IMR-90 (cell line): ENCODE measurements at places on chromosomes 7 and 10. TPM values are rescaled to one million over a fixed set of nuclear protein-coding genes. Genes with fewer than 3 reads are reported as not detected.
A peak's percentile ranks its signal among the peaks of the same experiment; 100 is the strongest.

Gene FXYD4
- not detected in 2 replicates for total RNA-seq

DNA sequence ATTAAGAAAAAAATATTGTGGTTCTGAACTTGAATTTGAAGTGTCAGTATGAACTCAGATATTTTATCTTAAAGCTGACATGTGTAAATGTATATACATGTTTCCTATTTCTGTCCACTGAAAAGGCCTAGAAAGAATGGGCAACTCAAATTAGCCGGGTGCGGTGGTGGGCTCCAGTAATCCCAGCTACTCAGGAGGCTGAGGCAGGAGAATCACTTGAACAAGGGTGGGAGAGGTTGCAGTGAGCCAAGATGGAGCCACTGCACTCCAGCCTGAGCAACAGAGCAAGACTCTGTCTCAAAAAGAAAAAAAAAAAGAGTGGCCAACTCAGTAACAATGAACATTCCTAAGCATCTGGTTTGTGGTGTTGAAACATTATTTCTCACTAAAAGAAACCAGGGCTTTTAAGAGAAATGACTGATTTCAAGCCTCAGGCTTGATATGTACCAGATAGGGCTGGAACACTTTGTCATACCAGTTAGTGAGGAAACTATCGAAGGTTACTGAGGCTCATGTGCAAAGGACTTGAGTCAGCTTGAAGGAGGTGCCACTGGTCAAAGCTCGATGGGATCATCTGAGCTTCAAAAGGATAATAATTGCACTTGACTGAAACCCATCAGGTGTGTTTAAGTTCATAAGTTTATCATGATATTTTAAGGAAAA is 40.5 kb downstream of the AOAH start:
- no peak for DNase-seq

Gene ZNF239
- 10.8 and 12.7 TPM in 2 replicates for total RNA-seq

Gene TET1
- total RNA-seq: 4.3 and 5.6 TPM in 2 replicates

DNA sequence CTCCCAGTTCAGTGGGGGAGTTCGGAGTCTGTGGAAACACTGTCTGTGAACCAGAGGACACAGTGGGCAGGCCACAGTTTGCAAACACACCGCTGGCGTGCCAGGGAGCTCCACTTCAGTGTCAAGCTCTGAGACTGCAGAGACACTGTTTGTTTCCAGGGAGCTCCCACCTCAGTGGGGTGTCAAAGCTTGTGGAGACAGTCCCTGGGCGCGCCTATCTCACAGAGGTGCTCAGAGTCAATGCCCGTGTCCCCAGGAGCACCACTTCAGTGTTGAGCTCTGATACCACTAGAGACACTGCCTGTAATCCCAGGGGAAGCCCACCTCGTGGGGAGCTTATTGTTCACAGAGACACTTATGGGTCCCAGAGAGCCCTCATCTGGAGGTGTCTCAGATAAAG is 4.3 kb downstream of the MYO1G start:
- DNase-seq: no peak

Gene CCL24
- not detected in 2 replicates for total RNA-seq

DNA sequence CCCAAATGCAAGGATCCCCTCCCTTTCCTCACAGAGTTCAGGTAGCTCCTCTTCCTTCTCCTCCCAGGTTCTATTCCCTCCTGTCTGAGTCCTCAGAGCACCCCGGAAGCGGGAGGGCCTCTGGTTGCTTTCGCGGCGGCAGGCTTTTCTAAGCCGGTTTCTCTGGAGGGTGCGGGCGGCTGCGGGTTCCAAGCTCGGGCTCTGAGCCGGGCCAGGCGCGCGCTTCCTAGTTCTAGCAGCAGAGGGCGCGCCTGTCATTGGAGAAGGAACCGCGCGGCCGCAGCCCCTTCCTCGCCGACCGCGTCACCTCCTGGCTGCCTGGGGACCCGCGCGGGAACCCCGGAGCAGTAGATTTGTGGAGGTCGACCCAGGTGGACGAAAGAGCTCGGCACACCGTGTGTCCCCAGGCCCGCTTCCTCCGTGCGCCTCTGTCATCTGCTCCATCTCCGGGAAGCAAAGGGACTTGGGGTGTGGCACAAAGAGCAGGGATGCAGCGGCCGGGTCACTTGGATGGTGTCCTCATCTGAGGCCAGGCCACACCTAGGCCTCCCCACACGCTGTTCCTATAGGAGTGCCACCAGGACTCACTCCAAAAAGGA is 389.0 kb upstream of the PODXL start:
- peak; percentile 11 for DNase-seq

DNA sequence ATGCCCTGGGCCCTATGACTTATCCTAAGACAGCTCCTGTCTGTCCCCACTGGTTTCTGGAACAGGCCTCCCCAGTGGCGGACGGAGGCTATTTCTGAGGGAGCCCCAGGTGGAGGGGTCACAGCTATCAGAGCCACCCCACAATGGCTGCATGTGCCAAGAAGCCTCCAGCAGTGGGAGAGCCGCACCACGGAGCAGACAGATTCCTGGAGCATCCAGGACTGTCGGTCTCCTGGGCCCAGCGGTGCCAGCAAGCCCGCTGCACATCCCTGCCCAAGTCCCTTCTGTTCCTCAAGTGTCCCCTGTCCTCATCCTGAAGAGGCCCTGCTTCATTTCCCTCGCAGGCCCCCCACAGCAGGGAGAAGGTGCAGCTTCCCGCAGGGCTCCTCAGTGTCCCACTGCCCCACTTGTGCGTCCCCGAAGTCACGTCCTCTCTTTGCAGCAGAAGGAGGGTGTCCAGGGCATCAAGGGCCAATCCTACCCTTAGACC is 193.0 kb upstream of the SHH start:
- DNase-seq: no peak

DNA sequence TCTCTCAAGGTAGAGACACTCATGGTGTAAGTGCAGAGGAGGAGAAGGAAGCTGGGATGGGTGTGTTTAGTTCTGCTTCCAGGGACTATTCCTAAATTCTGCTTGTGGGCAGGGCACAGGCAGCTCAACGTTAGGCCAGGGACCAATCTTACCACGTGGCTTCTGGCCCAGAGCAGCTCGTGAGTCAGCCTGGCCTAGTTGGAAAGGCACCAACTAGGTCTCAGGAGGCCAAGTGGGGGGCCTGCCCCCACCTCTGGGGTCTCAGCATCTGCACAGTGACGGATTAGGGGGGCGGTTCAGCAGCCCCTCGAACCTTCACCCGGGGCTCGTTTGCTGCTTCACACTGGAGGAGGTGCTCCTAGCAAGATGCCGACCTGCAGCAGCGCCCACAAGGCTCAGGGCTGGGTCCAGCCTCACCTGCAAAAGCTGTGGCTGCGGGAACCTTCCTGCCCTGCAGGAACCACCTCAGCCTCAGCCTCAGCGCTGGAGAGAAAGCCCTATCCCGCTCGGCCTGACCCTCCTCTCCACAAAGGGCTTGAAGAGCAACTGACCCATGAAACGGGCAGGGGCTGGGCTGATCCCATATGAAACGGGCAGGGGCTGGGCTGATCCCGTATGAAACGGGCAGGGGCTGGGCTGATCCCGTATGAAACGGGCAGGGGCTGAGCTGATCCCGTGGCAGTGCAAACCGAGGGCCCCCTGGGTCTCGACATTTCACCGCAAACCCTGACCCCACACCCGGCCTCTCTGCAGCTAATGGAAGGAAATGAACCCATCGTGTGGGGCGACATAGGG is 447.4 kb downstream of the DNAJB6 start:
- DNase-seq: no peak

DNA sequence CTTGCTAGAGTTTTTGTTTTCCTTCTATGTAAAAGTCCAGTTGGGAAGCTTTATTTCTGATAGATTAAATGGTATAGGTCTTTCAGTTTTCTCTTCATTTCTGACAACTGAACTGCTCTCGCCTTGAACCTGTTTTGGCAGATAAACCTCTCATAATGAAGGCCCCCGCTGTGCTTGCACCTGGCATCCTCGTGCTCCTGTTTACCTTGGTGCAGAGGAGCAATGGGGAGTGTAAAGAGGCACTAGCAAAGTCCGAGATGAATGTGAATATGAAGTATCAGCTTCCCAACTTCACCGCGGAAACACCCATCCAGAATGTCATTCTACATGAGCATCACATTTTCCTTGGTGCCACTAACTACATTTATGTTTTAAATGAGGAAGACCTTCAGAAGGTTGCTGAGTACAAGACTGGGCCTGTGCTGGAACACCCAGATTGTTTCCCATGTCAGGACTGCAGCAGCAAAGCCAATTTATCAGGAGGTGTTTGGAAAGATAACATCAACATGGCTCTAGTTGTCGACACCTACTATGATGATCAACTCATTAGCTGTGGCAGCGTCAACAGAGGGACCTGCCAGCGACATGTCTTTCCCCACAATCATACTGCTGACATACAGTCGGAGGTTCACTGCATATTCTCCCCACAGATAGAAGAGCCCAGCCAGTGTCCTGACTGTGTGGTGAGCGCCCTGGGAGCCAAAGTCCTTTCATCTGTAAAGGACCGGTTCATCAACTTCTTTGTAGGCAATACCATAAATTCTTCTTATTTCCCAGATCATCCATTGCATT is 27.1 kb downstream of the MET start:
- DNase-seq: no peak

GRCh38 chr10:15784662-15785300 is 65.1 kb upstream of the ITGA8 start:
- DNase-seq: peak; percentile 56

DNA sequence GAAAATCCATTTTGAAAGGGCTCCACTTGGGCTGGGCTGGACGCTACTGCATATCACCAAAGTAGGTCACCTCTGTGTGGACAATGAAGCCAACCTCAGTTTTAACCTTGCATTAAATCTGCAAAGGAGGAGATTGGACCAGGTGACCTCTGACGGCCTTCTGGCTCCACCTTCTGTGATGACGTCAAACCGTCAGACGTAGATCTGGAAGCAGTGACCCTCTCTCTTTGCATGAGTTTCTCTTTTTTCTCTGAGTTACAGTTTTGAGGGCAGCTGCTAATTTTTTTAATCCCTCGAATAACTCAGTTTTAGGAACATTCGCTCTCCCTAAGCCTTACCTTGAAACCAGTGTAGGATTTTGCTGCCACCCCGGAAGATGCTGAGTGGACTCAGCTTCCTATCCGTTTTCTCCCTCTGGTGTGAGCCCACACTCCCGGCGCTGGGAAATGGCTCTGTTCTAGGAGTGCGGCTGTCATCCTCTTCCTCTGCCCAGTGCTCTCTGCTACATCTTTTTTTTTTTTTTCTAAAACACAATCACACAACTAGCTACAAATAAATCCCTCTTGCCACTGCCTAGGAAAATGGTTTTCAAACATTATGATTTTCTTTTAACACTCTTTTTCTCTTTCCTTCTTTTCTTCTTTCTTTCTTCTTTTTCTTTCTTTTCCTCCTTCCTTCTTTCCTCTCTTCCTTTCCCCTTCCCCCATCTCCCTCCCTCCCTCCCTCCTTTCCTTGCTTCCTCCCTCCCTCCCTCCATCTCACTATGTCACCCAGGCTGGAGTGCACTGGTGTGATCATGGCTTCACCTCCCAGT is 27.7 kb upstream of the NMT2 start:
- no peak for DNase-seq

DNA sequence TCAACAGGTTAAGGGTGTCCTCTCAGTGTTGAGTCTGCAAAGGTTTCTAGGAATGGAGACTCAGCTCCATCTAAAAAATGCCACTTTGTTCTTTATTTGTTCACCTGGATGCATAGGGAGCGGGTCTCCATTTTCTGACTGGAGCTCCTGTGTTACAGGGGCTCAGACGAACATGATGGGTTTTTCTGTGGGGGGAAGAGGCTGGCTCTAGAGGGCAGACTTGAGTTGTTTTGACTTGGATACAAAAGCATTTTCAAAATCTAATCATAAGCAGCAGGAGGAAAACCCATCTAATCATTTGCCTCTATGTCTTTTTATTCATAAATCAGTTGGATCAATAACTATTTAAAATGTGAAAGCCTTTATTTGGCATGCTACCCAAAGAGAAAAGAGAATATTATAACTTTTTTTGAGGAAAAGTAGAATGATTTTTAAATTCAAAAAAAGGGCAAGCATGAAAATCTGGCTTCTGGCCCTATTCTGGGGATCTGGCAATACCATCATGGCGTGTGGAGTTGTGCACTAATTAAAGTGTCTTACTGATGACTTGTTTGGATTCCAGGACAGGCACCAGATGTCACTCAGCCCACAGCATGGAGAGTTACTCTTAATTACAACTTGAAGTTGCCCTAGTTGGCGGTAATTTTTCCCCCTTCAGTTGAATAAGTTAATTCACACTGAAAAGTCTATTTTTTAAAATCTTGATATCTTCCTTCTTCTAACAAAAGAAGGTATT is 594.9 kb downstream of the REEP3 start:
- no peak for DNase-seq

- no peak for DNase-seq
These were observed 49.5 kb downstream of the WNT2 start for GRCh38 chr7:117273325-117273724.
